Mesenchymal stem cell (in vitro differentiated cells and primary cell): ENCODE measurements at places on chromosomes 4 and X.

- DNase-seq = peak; percentile 75
Observed at GRCh38 chr4:109979920-109980717, 67.4 kb downstream of the EGF start.

GRCh38 chrX:118383120-118383519, 37.2 kb downstream of the WDR44 start:
- DNase-seq = no peak

- no peak for DNase-seq
Observed at GRCh38 chr4:15853345-15853744, 75.2 kb downstream of the CD38 start.

GRCh38 chr4:86272669-86273068, 87.2 kb downstream of the MAPK10 start:
- no peak for DNase-seq

DNA sequence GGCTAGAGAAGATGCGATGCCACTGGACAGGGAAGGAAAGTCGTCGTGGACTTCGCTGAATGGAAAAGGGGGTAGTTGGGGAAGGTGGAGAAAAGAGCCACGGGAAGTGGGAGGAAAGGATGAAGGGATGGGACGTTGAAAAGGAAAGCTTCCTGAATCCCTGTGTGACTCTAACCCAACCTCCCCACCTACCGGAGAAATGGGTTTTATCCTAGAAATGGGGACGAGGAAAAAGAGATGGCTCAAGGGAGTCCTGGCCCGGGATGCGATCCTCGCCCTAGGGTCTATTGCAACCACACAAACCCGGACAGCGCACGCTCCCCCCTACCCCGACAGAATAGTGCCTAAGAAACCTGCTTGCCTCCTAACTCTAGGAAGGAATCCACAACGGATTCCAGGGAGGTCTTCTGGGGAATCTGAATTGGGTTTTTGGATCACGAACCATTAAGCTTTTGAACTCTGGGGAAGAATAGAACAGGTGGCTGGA, 738 bp upstream of the TSPAN5 start:
- DNase-seq = peak; percentile 66

DNA sequence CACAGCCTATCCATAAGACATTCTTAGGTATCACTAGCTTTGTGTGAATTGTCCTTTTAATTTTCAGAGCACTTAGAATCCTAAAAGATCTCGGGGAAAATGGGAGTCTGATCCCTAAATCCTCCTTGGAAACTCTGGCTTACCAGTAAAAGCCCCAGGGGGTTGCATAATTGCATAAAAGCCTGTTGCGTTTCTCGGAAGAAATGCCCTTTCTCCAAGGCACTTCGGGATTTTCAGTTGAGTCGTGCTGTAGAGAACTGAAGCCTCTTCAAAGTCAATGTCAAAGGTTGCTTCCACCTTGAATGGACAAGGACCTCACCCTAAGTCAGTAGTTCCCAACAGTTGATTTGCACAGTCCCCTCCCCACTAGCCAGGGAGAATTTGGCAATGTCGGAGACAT, 20.8 kb downstream of the FAM184B start:
- DNase-seq = no peak

GRCh38 chr4:7348946-7349900, 85.5 kb downstream of the PSAPL1 start:
- no peak for DNase-seq

DNA sequence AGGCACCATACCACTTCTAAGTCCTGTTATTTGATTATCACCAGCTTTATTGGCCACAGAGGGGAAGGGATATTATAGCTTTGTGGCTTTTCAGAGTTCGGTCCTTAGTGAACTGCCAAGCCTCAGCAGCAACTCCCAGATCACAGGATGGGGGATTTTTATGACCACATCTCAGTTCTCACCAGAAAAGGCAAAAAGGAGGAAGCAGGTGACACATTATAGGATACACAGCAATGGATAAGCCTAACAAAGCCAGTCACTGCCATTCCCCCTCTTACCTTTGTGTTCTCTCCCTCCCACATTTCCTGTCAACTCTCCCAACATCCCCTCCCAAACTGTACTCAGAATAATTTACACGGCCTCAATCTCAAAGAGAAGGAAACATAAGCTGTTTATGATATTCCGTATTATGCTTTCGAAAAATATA, 142.8 kb downstream of the MGST2 start:
- no peak for DNase-seq

GRCh38 chr4:180953572-180953971, 1289.6 kb upstream of the TENM3 start:
- no peak for DNase-seq

DNA sequence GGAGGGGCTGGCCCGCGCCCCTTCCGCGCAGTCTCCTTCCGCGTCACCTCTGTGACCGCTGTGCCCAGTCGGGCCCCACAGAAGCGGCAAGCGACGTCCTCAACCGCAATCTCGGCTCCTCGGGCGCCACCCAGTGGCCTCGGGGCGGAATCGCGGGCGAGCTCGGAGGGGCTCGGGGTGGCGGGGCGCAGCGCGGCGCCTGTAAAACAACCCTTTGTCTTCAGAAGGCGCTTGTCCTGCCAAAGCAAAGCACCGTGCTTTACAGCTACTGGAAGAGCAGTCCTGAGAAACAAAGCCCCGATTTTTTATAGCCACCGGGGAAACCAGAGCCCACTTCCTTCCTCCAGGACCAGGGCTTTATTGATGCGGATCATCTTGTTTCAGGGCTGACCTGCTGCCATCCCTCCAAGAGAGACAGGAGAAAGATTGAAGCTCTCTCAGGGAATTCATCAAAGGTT, 37.3 kb upstream of the CDKN2AIP start:
- DNase-seq = peak; percentile 72

DNA sequence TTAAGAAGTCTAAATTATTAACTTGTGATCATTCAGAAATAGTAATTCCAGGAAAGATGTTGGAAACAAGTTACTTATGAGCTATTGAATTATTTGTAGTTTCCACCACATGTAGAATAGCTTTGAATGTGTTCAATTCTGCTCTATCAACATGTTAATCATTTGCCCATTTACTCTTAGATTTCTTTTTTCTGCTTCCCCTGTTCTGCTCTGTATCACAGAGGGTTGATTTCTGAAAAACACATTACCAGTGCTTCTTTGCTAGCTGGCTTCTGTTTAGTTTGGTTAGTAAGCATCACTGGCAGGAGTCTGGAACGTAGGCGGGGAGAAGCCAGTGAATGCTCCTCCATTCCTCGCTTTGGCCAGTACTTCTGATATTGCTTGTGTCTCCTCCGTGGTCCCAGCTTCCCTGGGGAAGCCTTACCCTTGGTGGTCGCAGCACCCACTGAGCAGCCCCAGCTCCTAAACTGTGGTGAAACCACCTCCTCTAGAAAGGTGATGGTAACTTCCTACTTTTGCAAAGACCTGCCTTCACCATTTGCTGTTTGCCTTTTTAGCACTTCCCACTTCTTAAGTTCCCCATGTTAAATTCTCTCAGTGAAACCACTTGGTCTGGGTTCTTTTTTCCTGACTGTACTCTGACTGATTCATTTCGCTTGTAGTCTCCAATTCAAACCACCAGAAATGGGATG, 40.3 kb upstream of the GALNT7 start:
- DNase-seq = no peak

DNA sequence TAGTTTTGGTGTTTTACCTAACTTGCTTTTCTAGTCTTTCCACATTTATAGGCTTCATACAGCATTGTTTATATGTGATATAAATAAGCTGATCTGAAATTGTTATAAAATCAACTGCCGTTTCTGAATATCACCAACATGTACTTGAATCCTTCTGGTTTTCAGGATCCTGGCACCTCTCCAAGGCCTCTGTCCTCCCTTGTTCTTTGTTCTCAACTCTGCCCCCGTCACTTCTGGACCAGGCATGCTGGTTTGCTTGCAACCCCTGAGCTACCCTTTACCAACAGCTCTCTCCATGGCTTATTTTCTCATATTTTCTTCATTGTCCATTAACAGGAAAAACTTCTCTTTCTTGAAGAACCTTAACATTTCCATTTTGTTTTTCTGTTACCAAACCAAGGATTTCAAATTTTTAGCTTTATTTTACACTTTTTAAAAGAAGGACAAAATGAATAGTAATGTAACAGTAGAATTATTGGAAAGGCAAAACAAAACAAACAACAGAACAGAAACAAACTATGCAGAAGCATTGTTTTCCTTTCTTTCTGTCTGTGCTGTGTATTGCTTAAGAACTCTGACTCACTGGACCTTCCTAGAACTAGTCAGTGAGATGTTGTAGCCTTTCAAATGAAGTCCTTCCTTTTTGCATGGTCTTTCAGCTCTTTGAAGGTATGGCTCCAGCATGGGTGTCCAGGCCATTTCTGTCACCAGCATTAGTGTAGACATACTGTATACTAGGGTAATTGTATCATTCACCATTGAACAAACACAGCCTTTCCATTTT, 44.8 kb downstream of the BANK1 start:
- DNase-seq = peak; percentile 75

DNA sequence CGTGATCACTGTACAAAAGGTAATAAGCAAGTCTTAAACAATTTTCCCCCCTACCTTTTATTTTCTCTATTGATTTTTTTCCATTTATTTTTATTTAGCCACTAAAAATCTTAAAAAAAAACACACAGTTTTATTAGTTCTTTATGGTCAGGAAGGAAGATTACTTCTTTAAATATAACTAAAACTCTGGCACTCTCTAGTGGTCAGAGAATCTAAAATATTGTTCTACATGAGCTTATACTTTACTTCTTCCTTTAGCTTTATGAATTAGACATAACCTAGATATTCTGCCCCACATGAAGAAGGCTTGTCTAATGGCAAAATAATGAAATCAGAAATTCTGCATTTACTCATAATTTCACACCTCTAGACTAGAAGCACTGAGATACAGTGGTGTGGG, 135.2 kb downstream of the PDE5A start:
- DNase-seq = no peak

- DNase-seq = no peak
Observed at GRCh38 chr4:73419106-73420038, 15.3 kb downstream of the ALB start.

DNA sequence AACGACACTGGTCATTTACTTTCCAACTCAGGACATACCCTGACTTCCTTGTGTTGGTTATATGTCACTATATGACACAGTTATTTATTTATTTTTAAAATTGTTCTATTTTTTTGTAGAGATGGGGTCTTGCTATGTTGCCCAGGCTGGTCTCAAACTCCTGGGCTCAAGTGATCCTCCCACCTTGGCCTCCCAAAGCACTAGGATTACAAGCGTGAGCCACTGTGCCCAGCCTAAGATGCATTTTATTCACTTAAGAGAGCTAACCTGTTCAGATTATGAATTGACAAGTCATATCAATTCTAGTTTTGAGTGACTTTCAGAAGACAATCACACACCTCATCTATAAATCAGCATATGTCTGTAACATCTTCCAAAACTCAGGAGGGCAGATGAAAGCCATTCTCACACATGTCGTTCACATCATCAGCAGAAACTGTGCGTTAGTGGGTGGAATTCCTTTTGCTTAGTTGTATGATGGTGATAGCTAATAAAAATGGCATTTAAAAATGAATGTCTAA, 9.4 kb upstream of the RHOH start:
- DNase-seq = no peak

DNA sequence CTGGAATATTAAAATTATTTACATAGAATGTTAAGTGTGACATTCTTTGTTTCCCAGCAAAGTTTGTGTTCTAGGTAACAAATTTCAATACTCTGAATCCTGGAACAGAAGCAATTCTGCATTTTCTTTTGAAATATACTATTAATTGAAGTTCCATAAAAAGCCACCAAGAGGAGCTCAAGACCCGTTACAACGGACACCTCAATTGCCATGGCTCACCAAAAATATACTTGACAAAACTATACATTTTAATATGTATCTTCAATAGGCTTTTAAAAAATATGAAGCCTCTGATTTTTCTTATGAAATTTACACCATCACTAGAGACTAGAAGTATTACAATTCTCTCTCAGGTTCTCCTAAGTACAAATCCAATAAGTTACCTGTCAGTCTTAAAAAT, 111.4 kb downstream of the NYX start:
- DNase-seq = peak; percentile 36

GRCh38 chr4:164648849-164649212, 105.1 kb upstream of the SMIM31 start:
- DNase-seq = no peak

GRCh38 chr4:81981218-81981617, 392.6 kb downstream of the HNRNPD start:
- DNase-seq = no peak

- DNase-seq = peak; percentile 37
Observed at GRCh38 chr4:176002007-176002613, 63.5 kb upstream of the WDR17 start.

DNA sequence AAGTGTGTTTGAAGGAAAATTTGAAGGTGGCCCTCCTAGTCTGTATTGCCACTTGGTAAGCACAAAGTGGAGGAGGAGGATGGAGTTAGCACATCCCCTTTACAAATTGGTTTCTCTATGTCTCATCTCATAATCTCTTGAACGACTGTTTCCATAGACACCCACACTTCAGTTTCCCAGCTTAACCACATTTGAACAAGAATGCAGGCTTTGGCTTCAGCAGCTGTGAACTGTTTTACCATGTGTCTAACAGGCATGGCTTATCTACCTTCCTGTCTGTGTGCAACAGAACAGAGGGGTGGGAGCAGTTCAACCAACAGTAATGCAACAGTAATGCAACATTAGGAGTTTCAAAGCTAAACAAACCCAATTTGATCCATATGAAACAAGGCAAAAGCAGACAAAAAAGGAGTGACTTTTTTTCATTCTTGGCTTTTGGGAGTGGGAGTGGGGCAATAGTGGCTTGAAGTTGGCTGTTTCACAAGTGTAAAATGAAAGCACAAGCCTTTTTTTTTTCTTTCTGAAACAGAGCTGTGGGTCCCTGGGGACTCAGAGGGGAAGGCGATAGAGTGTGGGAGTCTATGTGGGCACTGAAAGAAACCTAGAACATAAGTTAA, 108.0 kb downstream of the ITM2A start:
- DNase-seq = no peak

DNA sequence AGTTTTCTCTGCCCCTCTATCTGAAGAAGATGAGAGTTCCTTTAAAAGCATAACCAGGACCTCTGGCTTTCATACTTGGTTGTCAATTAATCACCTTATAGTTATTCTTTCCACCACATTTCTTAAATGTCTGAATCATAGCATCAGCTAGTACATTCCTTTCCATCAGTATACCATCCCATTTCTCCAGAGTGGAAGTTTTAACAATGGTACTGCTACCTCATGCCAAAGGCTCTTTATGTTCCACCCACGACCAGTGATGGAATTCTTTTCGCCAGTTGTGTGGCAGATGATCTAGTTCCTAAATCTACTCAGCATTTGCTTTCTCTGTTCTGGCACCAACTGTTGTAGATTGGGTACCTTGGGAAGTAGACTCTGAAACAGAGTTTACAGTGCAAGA, 379.8 kb downstream of the ZNF674 start:
- DNase-seq = no peak

GRCh38 chr4:133618963-133619362, 469.9 kb downstream of the PCDH10 start:
- DNase-seq = no peak

DNA sequence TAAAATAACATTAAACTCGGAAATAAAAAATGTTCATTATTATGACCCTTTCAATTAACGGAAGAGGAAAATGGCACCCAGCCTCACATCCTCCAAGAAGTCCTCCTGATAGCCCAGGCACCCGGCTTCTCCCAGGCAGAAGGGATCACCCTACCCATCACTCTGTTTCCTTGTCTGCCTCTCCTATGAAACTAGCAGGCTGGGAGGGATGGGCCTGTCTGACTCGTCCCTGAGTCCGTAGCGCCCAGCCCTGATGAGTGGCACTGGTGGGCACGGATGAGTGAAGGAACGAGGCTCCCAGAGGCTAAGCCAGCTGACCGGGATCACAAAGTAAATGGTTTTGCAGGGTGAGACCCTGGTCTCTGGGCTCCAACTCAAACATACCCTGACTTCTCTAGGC, 28.6 kb upstream of the KIAA0232 start:
- no peak for DNase-seq

- peak; percentile 28 for DNase-seq
Observed at GRCh38 chr4:27009539-27009938, 148.9 kb downstream of the STIM2 start.
